ENCODE measurements at places on chromosomes 6 and 20.
A peak's percentile ranks its signal among the peaks of the same experiment; 100 is the strongest.

DNA sequence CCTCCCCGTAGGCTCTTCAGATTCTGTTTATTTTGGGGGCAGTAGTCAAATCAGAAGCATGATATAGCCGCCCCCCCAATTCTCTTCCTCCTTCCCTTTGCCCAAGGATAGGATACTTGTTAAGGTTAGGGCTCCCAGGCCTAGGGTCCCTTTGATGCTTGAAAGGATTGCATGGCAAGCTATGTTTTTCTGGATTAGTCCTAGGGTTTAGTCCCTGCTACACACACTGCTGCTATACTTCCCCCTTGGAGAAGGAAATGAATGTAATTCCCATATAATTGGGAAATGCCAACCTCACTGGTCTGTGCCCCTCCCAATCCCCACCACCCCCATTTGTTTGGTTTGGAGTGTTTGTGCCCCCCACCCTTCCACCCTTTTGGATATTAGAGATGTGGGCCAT, 62.8 kb downstream of the ZFAND3 start:
- no peak for DNase-seq

- peak; percentile 36 for DNase-seq
Measured at GRCh38 chr6:43076464-43077332, 584 bp downstream of the PTK7 start.

DNA sequence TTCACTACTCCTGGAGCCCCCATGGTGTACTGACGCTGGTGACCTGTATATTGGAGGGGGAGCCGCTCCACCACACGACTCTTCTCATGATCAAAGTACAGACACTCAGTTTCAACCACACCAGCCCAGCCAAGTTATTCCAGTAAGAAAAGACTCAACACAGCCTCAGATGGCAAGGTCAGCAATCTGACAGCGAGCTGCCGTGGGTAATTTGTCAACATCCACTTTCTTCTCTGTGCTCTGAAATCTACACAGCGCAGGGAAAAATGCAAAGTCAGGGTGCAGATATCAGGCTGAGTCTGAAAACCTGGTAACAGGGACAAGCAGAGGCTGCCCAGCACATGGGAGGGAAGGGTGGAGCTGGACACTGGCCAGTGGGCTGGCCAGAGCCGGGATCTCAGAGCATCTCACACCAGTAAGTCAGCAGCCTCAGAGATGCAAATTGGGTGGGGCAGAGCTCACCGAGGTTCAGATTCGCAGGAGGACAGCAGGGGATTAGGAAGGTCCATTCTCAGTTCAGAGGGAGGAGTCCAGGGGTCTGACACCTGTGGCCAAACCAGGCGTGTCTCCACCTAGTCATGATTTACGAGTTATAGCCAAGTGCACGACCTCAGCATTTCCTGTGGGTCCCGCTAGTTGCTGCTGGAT, 44.5 kb upstream of the RPS6KA2 start:
- no peak for DNase-seq

DNA sequence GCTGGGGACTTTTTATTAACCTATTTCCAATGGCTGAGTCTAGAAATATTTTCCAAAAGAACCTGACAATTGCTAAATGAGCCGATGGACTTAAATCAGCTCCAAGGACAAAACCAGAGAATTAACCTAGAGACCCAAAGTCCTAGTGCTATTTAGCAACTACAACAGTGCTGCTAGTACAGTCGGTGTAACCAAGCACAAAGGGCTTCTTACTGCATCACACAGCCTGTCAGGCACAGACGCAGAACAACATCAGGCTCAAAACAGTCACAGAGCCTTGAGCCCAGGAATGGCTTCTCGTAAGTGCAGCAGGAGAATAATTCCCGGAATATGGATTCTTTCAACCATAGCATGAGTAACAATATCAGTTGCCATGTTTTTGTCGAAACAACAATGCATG, 70.0 kb downstream of the GFOD1 start:
- no peak for DNase-seq

DNA sequence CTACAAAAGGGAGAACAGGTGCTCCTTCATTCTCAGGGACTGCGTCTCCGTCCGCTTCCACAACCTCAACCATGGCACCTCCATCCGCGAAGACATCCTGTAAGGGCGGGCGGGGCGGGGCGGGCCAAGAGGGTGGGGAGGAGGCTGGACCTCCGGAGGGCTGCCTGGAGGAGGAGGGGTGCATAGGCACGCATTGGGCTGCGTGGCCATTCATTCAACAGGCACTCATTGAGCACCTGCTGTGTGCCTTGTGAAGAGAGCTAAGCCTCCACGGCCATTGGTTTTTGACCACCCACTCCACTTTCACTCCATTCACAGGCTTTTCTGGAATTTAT, 435 bp downstream of the ZSWIM3 start:
- no peak for DNase-seq

Measured in brain microvascular endothelial cell (primary cell).